DMS53 (cell line): ENCODE measurements at places on chromosomes 7 and 10.

- no peak for DNase-seq
Measured at GRCh38 chr7:139576179-139576973, 52.9 kb downstream of the CLEC2L start.

DNA sequence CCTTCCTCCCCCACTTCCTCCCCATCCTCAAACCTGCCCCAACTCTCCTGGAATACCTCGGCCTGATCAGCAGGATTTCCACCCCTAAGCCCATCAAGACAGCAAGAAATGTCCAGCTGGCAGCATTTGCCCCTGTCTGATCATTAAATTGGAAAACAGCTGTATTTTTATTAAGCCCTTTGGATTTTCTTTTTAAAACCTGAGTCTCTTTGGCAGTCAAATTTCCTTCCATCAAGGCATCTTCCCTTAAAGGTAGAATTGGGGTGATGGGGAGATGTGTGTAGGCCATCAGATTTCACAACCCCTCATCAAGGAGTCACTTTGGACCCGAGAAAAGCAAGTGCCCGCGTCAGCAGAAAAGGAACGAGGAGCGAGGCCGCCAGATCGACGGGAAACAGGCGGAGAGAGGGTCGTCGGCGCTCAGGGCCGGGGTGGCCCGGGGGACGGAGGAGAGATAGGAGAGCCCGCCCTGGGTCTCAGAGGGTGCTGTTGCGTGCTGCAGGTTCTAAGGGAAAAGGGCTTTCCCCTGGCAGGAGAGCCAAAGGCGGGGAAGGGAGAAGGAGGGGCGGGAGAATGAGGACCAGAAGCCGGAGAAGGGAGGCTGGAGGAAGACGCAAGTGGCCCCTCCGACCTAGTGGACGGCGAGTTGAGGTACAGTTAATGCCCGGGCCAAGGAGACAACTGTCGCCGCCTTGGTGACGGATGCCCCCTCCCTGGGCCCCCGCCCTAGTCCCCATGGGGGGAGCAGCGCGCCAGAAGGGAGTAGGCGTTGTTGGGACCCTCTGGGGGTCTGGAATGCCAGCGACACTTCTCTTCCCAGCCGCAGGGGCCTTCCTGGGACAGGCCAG lies 11.5 kb upstream of the GATA3 start:
- DNase-seq: no peak

DNA sequence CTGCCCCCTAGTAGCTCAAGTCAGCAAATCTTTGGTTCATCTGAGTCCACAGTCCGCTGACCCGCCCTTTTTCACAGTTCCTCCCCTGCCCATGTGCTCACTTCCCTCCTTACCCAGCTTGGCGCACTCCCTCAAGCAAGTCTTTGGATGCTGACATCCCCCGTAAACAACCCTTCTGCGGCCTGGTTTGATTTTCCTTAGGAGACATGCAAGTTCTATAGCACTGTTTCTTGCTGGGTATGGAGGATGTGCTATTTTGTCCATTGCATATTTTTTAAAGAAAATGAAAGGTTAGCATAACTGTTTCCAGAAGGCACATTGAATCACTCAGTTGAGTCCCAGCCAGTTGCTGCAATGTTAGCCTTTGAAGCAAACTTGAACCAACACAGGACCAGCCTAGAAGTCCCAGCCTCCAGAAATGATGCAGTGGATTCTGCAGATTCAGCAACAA lies 38.2 kb downstream of the HTRA1 start:
- no peak for DNase-seq

DNA sequence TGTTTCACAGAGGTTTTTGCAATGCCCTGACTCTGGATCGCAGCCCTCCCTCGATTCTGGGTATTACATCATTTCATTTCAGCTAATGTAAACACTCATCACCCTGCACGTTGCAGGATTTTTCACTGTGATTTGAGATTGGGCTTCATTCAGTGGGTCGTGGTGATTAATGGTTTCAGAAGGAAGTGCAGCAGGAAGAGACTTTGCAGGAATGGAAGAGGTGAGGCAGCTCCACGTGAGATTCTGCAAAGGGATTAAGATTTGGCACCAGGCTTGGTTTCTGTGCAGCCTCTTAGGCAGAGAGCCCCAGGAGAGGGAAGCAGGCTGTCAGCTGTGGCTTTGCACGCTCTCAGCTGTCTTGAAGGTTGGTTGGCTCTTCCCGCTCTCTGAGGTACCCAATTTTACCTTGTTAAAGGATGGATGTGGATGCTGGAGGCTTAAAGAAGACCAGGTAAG lies 95.2 kb downstream of the PLCE1 start:
- DNase-seq: peak; percentile 42

GRCh38 chr10:3124412-3125175 lies 48.0 kb downstream of the PITRM1 start:
- DNase-seq: no peak

GRCh38 chr10:67086327-67087134 lies 160.7 kb downstream of the LRRTM3 start:
- no peak for DNase-seq

DNA sequence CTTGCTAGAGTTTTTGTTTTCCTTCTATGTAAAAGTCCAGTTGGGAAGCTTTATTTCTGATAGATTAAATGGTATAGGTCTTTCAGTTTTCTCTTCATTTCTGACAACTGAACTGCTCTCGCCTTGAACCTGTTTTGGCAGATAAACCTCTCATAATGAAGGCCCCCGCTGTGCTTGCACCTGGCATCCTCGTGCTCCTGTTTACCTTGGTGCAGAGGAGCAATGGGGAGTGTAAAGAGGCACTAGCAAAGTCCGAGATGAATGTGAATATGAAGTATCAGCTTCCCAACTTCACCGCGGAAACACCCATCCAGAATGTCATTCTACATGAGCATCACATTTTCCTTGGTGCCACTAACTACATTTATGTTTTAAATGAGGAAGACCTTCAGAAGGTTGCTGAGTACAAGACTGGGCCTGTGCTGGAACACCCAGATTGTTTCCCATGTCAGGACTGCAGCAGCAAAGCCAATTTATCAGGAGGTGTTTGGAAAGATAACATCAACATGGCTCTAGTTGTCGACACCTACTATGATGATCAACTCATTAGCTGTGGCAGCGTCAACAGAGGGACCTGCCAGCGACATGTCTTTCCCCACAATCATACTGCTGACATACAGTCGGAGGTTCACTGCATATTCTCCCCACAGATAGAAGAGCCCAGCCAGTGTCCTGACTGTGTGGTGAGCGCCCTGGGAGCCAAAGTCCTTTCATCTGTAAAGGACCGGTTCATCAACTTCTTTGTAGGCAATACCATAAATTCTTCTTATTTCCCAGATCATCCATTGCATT lies 27.1 kb downstream of the MET start:
- peak; percentile 13 for DNase-seq

DNA sequence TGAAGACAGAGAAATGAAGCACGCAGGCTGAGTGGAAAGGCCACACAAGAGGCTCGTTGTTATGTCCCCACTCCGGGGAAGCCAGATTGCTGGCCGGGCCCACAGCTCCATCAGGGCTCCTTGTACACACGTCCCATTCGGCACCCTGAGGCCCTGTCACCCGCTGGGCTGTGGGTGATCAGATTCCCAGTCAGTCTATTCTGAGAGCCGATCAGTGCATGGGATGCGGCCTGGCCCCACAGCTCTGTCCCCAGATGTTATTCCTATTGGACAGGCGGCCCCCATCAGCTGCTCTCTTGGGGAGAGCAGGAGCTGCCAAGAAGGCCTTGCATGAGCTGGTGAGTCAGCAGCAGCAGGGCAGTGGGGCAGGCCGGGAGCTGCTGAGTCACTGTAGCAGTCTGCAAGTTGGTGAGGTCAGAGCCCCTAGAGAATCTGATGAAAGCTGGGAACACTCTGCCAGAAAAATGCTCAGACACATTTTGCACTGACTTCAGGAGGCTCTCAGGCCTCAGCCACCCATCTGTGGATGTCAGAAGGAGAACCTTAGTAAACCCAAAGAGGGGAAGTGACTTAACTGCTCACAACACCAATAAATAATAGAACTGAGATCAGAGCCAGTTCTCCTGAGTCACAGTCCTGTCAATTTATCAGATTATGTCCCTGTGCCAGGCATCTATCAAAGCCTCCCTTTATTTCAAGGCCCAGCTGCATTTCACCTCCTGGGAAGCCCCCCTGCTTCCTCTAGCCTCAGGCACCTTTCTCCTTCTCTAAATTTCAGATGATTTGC lies 9.4 kb upstream of the PSAP start:
- peak; percentile 98 for DNase-seq

GRCh38 chr10:73920089-73920488 lies 9.2 kb downstream of the PLAU start:
- DNase-seq: peak; percentile 20

DNA sequence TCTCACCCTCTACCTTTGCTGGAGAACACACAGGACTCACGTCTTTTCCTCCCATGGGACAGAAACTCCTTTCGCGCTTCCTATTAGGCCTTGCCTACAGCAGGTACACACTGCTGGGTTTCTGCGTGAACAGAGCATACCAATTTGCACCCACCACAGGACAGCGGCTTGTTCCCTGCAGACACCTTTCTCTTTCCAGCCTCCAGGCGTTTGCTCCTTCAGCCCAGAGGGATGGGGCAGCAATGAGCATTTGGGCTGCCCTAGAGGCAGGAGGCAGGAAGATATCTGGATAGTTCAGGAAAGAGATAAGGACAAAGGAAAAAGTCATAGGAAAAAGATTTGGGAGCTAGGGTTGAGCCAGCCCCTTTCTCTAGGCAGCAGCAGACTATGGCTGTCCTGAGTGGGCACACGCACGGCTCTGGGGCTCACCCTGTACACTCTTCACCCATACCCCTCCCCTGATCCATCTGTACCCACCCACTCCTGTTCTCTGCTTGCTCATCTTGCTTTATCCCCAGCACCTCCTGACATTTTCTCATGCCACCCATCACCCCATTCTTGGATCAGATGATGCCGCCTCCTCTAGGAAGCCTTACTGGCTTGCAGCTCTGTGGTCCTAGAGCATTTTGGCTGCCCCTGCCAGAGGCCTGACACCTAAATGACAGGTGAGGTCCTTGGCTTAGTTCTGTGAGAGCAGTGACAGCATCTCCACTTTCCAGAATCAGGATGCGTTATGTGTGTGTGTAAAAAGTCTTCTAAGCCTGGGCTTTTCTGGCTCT lies 40.7 kb upstream of the SPDYE3 start:
- DNase-seq: no peak

DNA sequence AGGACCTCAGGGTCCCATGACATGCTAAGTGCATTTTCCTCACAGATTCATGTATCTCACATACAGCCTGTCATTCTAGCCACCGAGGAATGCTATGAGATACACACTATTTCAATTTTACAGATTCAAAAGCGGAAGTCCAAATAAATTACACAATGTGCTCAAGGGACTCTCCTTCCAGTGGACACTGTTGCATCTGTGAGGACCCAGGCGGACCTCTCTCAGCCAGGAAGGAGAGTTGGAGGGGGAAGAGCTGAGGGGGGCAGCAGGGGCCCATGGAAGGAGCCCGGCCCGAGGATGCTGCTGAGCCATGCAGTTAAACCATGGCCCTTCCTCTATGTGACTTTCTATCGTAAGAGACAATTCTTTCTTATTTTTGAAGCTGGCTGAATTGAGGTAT lies 93.6 kb downstream of the VOPP1 start:
- no peak for DNase-seq

- peak; percentile 60 for DNase-seq
Measured at GRCh38 chr7:12571691-12572090, 1.2 kb downstream of the SCIN start.

DNA sequence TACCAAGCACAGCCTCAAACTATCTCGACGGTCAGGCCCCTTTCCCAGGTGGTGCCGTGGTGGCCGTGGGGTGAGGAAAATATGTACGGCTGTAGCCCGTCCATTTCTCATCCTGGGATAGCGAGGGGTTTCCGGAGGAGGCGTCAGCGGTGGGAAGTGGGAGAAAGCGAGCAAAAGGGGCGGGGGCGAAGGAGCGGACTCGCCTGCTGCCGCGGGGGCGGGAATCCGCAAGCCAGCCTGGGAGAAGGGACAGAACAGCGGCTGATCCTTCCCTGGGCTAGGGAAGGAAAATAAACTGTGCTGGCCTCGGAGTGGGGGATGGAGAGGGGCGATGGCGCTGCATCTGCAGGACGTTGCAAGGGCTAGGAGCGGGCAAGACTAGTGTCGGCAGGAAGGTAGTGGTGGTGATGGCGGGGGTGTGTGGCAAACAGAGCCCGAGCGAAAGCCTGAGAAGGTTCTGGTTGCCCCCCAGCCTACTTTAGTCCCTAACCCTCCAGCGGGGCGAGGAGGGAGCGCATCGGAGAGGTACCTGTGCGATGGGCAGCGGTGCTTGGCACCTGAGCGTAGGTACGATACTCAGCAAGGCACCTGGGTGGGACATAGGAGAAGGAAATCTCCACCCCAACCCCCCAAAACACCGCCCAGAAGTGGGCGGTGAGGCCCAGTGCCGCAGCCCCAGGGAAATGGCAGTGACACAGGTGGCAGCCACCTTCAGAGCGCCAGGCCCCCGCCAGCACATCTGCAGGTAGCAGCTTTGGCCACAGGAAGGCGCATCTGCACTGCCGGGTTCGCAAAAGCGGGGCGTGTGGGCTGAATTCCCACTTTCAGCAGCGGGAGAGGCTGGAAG lies 49.9 kb upstream of the STEAP1B start:
- peak; percentile 96 for DNase-seq

GRCh38 chr7:103793614-103794013 lies 195.8 kb downstream of the RELN start:
- DNase-seq: peak; percentile 49

- no peak for DNase-seq
Measured at GRCh38 chr10:119976421-119976820, 83.9 kb downstream of the SEC23IP start.

DNA sequence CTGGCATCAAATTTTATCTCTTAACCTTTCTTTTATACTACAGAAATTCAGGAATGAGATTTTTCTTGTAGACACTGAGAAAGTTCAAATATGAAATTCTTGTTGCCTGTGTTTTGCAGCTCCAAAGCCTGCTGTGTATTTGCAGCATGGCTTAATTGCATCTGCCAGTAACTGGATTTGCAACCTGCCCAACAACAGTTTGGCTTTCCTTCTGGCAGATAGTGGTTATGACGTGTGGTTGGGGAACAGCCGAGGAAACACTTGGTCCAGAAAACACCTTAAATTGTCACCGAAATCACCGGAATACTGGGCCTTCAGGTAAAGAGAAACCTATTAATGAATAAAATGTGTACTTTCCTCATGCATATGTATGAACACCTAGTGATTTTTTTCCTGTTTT lies 24.8 kb downstream of the LIPK start:
- no peak for DNase-seq

- no peak for DNase-seq
Measured at GRCh38 chr10:69503896-69504265, 52.6 kb downstream of the TSPAN15 start.

- DNase-seq: no peak
Measured at GRCh38 chr7:779480-779879, 52.4 kb upstream of the PRKAR1B start.

DNA sequence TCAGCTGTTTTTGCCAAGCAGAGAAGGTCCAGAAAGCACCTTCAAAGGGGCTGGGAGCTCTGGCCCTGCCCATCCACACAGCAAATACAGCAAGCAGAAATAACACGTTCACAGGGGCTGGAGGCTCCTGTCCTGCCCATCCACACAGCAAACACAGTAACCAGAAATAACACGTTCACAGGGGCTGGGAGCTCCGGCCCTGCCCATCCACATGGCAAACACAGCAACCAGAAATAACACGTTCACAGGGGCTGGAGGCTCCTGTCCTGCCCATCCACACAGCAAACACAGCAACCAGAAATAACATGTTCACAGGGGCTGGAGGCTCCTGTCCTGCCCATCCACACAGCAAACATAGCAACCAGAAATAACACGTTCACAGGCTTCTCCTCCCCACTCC lies 558.1 kb downstream of the PTPRN2 start:
- peak; percentile 56 for DNase-seq

- no peak for DNase-seq
Measured at GRCh38 chr7:93315896-93316295, 83.7 kb downstream of the VPS50 start.

- DNase-seq: no peak
Measured at GRCh38 chr10:13631594-13631993, 44.8 kb downstream of the PRPF18 start.
